ENCODE measurements at places on chromosomes 4 and X.

- DNase-seq: no peak
Observed at GRCh38 chr4:6608758-6609414, 31.6 kb upstream of the MRFAP1 start.

- no peak for DNase-seq
Observed at GRCh38 chr4:78468272-78468671, 83.3 kb upstream of the ANXA3 start.

- DNase-seq: peak; percentile 51
Observed at GRCh38 chrX:40266490-40267333, 169.0 kb upstream of the BCOR start.

- no peak for DNase-seq
Observed at GRCh38 chrX:3066555-3066954, 25.3 kb downstream of the ARSF start.

DNA sequence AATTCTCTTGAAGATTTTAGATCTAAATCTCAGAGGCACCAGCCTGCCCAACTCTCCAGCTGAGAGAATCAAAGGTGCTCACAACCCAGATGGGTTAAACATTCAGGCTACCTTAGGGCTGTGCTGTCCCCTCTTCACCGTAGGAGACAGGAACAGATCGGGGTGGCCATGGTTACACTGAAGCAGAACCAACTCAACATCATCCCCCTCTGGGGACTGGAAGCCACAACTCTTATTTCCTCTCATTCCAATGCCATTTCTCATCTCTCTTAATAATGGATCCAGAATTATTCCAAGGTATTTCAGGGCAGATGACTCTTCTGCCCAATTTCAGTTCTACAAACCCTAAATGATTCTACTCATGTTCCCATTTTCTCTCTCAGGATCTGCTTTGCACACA, 109.7 kb downstream of the NKX6-1 start:
- peak; percentile 37 for DNase-seq

- DNase-seq: no peak
Observed at GRCh38 chrX:118360429-118361125, 14.7 kb downstream of the WDR44 start.

- no peak for DNase-seq
Observed at GRCh38 chr4:149923736-149924135, 108.1 kb upstream of the IQCM start.

- no peak for DNase-seq
Observed at GRCh38 chr4:184897895-184898294, 72.1 kb upstream of the ACSL1 start.

- no peak for DNase-seq
Observed at GRCh38 chr4:120809518-120809917, 113.0 kb downstream of the PRDM5 start.

GRCh38 chr4:41525129-41525528, 12.8 kb upstream of the LIMCH1 start:
- no peak for DNase-seq

DNA sequence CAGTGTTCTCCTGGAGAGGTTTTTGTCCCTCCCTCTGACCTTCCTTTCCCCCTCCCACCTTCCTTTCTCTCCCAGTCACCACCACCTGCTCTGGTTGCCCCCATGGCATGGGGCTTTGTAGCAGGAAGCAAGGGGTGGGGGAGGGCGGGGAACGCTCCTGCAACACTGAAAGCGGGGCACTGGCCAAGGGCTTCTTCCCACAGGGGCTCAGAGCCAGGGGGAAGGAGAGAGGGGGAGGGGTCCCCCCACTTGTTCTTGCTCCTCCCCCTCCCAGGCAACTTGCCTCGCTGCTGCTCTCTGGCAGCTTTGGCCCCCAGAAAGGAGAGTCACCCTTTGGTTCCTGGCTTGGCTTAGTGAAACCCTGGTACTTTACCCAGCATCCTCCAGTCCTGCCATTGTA, 48.4 kb downstream of the BCORL1 start:
- no peak for DNase-seq

GRCh38 chrX:145694048-145694447, 123.6 kb upstream of the SLITRK2 start:
- DNase-seq: no peak

GRCh38 chr4:146511381-146511780, 10.4 kb downstream of the SLC10A7 start:
- no peak for DNase-seq

- no peak for DNase-seq
Observed at GRCh38 chrX:135432881-135433521, 11.3 kb downstream of the SMIM10L2A start.

- no peak for DNase-seq
Observed at GRCh38 chr4:185278716-185279115, 69.3 kb downstream of the SNX25 start.

- DNase-seq: no peak
Observed at GRCh38 chr4:5798946-5799345, 87.9 kb downstream of the EVC start.

DNA sequence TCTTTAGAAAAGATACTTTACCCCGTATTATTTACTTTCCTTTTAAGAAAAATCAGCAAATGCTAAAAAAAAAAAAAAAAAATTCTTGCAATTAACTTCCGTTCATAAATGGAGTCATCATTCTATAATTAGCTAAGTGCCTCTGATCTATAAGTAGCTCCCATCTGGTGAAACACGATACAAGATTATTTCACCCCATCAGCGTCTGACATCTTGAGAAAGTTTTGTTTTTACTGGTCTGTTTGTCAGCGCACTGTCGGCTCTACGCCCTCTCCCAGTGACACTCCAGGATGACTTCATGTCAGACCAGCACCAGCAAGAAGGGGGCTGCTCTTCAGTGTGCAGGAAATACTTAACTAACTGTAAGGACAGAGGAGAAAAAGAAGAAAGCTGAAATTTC, 108.3 kb downstream of the AFAP1 start:
- peak; percentile 85 for DNase-seq

GRCh38 chrX:118726396-118726795, 1.0 kb upstream of the IL13RA1 start:
- DNase-seq: no peak

DNA sequence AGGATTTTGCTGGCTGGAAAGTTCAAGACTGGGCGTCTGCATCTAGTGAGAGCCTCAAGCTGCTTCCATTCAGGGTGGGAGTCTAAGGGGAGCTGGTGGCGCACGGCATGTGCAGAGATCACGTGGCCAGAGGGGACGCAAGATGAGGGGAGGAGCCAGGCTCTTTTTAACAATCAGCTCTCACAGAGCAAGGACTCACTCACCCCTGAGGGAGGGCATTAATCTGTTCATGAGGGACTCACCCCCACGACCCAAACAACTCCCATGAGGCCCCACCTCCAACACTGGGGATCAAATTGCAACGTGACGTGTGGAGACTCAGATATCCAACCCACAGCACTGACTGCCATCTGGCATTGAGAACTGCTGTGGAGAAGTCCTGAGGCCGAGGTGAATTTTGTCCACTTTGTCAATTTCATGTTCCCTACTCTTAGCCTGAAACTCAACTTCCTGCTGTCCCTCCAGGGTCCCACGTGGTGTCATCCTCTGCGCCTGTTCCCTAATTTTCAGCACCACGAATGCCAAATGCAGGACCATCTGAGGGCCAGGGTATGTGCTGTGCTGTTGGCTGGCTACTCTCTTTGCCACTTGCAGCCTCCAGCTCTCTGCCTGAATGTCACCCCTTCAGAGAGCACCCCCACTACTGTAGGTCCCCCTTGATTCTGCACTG, 5.6 kb downstream of the ZFP92 start:
- peak; percentile 9 for DNase-seq

DNA sequence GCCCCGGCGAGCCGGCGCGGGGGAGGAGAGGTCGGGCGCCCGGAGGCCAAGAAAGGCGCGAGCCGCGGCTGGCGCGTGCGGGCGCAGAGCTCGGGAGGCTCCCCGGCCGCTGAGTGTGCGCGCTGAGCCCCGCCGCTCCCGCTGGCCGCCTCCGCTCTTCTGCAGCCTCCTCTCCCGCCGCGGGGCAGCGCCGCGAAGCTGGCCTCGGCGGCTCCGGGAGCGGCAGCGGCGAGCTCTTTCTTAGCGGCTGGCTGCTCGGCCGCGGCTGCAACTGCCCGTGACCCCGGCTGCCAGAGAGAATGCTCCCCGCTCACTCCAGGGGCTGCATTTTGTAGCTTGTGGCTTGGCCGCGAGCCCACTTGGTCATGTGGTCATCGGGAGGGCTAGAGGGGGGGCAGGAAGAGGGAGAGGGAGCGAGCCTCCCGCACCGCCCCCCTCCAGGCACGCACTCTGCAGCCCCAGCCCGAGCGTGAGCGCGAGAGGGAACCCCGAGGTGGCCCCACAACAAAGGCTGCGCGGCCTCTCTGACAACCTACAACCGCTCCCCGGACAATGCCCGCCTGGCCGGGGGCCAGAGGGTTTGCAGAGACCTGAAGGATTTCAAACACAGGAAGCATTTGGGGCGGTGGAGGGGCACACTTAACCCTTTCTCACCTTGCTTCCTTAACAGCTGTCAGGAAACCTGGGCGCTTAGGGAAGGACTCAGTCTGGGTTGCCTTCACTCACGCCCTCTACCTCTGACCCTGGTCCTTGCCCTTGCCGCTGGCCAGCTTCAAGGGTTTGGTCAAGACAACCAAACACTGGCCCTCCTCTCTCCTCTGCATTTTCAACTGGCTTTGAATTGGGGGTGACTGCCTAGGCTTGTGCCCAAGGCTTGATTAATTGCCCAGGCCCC, at the start of gene APLN:
APLN (minus strand) TSS at position 305 of the 895 bp plus-strand sequence. CDS start 326 bp downstream, outside the sequence.
- peak; percentile 34 for DNase-seq

GRCh38 chr4:25030277-25031076, at the start of gene LGI2:
TSS of gene LGI2 (minus strand) at chr4:25030946. CDS start at chr4:25030693, 253 bp downstream.
- DNase-seq: no peak

DNA sequence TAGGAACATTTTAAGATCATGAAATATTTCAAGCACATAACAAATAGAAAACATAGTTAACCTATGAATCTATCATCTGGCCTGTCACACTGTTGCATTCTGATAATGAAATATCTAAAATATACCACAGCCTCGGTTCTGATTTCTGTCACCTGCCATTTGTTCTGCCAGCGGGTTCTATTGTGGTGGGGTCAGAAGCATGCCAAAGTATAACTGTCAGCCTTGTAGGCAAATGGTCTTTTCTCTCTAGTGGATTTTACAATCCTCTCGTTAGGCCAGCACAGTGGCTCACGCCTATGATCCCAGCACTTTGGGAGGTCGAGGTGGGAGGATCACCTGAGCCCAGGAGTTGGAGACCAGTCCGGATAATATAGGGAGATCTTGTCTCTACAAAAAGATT, 47.9 kb downstream of the HTRA3 start:
- DNase-seq: no peak

DNA sequence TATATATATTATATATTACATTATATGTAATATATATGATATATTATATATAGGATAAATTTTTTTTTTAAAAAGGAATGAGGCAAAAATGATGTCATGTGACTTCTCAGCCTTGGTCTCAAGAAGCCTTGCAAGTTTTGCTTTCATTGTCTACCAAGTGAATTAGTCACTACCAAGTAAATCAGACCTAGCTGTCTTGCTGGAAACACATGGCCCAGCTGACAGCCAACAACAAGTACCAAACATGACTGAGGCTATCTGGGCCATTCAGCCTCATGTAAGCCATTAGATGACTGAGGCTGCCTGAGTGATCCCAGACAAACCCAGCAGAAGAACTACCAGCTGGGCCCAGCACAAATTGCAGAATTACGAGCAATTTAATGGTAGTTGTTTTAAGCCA, 44.9 kb downstream of the HAND2 start:
- peak; percentile 80 for DNase-seq

- peak; percentile 34 for DNase-seq
Observed at GRCh38 chrX:38717871-38718270, 83.4 kb upstream of the MID1IP1 start.

DNA sequence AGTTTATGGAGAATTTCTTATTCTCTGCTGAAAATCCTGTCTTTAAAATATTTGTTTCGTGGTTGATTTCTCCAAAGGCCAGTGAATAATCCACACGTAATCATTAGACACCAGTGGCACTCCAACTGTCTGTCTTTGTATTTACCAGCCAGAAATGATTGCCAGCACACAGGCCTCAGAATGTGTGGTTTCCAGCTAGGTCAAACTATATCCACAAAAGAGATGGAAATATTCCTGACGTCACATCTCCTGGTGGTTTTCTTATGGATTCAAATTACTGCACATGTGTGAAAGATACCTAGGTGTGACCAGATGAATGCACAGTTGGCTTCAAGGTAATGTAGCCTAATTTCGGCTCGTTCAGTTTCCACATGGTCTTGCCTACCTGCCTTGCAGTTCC, 27.2 kb upstream of the TENM3 start:
- no peak for DNase-seq

DNA sequence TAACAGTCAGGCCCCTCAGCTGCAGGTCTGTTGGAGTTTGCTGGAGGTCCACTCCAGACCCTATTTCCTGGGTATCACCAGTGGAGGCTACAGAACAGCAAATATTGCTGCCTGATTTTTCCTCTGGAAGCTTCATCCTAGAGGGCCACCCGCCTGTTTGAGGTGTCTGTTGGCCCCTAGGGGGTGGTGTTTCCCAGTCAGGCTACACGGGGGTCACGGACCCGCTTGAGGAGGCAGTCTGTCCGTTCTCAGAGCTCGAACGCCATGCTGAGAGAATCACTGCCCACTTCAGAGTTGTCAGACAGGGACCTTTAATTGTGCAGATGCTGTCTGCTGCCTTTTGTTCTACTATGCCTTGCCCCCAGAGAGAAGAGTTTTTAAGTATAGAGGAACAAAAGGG, 160.8 kb downstream of the DKK2 start:
- no peak for DNase-seq

- DNase-seq: no peak
Observed at GRCh38 chrX:129678614-129679195, 23.9 kb upstream of the APLN start.

- no peak for DNase-seq
Observed at GRCh38 chrX:38660395-38661102, 99.2 kb downstream of the TSPAN7 start.

Measured in fibroblast of mammary gland (primary cell).